ENCODE measurements at places on chromosomes 4 and X.

DNA sequence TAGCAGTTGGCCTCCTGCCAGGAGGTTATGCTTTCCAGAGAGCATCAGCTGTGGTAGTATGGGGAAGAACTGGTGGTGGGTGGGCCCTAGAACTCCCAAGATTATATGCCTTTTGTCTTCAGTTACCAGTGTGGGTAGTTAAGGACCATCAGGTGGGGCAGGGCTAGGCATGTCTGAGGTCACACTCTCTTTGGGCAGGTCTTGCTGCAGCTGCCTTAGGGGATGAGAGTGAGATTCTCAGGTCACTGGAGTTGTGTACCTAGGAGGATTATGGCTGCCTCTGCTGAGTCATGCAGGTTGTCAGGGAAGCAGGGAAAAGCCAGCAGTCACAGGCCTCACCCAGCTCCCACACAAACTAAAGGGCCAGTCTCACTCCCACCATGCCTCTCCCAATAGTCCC, 172.9 kb upstream of the GYPA start:
- no peak for DNase-seq

- no peak for DNase-seq
Observed at GRCh38 chr4:145316897-145317574, 136.6 kb upstream of the OTUD4 start.

DNA sequence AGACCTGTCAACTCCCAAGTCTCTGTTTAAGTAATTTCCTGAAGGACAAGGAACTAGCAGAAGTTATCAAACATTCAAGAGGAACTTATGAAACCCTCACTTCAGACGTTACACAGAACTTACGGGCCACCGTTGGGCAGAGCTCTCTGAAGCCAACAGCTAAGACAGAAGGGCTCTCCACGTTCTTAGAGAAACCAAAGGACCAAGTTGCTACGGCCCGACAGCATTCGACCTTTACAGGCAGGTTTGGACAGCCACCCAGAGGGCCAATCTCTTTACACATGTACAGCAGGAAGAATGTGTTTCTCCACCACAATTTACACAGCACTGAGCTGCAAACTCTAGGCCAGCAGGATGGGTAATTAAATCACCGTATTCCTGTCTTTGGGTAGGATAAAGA, 705.1 kb upstream of the GRID2 start:
- no peak for DNase-seq

- DNase-seq = no peak
Observed at GRCh38 chr4:54914781-54915180, 210.6 kb downstream of the KDR start.

- no peak for DNase-seq
Observed at GRCh38 chr4:179766938-179767337, 2324.7 kb upstream of the AGA start.

GRCh38 chr4:138455097-138455496, 212.9 kb upstream of the SLC7A11 start:
- DNase-seq = no peak
